ACHN (cell line): ENCODE measurements at places on chromosomes 12 and 14.
A peak's percentile ranks its signal among the peaks of the same experiment; 100 is the strongest.

DNA sequence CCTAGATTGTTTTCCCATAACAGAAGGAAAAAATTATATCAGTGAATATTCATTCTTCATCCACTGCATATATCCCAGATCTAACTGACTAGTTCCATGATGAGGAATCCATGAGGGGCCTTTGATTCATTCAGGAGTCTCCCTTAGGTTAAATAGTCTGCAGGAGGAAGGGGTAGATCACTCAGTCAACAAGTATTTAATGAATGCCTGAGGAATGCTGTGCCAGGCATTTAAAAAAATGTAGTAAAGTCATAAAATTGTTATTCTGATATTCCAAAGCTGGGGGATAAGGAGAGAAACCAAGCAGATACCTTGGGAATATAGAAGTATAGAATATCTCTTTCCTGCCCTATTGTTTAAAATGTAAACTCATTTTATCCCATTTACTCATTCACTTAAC, 216.2 kb upstream of the CAND1 start:
- peak; percentile 79 for DNase-seq

GRCh38 chr12:75951399-75952278, 79.9 kb downstream of the PHLDA1 start:
- DNase-seq = no peak

GRCh38 chr14:99605299-99605961, 1.4 kb upstream of the CCDC85C start:
- DNase-seq = peak; percentile 60

GRCh38 chr12:1421091-1421846, 173.1 kb downstream of the FBXL14 start:
- DNase-seq = no peak

DNA sequence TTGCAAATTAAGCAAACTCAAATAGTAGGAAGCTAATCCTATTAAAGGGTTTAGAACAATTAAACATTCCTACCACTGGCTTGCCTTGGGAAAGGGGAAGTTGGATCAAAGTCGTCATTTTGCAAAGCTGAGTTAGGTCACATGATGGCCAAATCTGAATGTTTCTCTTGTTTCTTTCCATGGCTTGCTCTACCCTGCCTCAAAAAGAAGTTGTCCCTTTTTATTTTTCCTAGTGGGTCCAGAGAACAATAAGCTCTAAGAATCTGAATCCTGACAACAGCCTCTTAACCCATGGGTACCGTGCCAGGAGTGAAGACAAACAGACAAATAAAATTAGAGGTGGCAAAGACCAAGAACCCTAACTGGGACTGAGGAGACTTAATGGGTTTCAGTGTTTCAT, 26.2 kb upstream of the NPFF start:
- DNase-seq = no peak

DNA sequence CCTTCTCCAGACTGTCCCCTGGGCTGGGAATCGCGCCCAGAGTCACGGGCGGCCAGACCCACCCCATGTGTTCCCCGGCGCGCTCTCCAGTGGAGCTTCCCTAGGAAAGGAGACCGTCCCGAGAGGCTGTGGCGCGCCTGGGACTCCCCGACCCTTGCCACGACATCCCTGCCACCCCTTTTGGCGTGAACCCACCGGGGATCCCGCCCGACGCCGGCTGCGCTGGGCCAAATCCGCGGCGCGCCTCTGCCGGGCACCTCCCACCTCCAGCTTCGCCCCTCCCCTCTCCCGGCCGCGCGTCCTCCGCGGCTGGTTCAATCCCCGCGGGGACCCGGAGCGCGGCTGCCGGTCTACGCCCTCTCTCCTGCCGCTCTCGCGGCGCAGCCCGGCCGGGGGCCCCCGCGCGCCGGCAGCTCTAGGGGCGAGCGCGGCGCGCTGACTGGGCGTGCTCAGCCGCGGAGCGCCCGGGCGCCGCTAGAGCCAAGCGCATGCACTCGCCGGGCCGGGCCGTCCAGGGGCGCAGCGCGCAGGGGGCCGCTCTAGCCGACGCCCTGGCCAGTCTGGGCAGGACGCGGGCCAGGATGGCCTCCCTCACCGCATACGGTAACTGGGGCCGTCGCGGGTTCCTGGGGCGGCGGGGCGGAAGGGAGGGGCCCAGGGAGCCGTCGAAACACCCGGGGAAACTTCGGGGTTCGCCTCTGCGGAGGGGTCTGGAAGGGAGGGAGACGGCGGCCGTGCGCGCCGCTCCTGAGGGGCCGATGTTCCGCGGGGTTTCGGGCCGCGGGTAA, 77.4 kb upstream of the ANO4 start:
- DNase-seq = peak; percentile 46

- no peak for DNase-seq
Observed at GRCh38 chr14:51129130-51129529, 34.2 kb upstream of the TRIM9 start.

DNA sequence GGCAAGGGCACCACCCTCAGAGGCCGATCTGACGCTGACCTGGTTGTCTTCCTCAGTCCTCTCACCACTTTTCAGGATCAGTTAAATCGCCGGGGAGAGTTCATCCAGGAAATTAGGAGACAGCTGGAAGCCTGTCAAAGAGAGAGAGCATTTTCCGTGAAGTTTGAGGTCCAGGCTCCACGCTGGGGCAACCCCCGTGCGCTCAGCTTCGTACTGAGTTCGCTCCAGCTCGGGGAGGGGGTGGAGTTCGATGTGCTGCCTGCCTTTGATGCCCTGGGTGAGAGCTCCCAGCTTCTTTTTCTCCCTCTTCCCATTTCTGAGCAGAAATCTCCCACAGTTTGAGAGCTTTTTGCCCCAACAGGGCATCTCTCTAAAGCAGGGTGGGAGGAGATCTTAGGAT, 1.8 kb downstream of the OAS1 start:
- DNase-seq = no peak

GRCh38 chr12:51349026-51349425, 2.5 kb upstream of the CELA1 start:
- no peak for DNase-seq

- DNase-seq = no peak
Observed at GRCh38 chr12:67286257-67286656, 17.1 kb downstream of the CAND1 start.

DNA sequence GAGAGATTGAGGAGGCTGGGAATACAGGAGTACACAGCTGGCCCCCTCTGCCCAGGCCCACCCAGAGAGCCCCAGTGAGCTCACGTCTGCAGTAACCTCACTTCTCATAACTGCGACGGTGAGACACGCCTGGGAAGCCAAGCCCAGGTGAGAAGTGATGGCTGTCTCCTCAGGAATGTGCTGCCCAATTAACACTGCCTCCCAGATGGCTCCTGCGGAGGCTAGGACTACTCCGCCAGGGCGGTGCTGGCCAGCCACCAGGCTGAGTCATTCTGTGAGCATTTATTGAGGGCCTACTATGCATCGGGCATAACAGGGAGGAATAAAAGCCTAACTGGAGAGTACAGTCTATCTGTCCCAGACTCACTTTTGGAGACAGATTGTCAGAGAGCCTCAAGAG, 9.3 kb upstream of the TMEM106C start:
- no peak for DNase-seq

DNA sequence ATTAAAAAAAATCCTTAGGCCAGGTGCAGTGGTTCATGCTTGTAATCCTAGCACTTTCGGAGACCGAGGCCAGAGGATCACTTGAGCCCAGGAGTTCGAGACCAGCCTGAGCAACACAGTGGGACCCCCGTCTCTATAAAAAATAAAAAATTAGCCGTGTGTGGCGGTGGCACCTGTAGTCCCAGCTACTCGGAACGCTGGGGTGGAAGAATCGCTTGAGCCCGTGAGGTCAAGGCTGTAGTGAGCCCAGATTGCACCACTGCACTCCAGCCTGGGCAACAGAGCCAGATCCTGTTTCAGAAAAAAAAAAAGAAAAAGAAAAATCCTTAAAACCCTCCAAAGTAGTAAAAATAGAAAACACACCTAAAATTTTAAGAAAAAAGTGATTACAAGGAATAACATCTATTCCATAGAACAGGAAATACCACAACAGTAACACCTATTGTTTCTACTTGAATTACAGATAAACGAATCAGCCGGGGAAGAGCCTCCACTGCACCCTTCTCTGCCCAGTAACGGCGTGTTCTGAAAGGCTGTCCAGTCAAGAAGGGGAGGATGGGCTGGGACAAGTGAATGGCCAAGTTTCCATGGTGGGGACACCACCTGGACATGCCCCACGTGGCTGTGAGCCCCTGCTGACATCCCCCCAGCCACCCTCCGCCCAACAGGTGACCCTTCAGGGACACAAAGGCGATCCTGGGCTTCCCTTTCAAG, 17.8 kb downstream of the POLE start:
- DNase-seq = no peak

DNA sequence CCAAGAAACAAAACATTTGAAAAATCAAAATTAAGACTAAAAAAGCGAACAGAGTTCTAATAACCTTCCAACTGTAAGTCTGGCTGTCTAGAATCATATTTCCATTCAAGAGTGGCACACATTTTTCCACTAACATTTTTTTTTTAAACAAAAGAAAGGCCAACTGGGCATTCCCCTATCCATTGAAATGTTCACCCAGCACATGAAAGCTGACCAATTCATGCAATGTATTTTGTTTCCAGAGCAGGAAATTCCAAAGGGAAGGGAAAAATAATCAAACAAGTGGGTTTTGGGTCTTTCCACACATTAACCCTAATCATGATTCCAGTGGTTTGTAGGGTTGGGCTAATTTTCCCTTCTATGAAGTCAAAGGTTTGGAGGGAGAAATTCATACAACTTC, 206.5 kb downstream of the CALM1 start:
- DNase-seq = no peak

GRCh38 chr14:59739794-59740193, 130.8 kb downstream of the RTN1 start:
- DNase-seq = no peak

DNA sequence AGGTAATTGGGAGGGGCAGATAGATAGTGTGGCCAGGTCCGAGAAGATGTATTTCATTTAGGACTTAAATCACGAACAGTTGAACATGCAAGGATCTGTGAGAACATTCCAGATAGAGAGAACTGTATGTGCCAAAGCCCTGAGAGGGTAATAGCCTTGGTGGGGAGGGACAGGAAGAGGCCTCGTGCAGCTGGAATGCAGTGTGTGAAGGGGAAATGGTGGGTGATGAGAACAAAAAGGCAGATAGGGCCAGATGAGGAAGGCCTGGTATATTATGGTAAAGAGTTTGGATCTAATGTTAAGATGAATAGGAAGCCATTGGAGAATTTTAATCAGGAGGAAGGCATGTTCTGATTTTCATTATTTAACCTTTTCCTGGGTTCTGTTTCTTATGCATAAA, 136.3 kb downstream of the TPH2 start:
- no peak for DNase-seq

- no peak for DNase-seq
Observed at GRCh38 chr14:68486033-68486732, 306.7 kb downstream of the ZFP36L1 start.

DNA sequence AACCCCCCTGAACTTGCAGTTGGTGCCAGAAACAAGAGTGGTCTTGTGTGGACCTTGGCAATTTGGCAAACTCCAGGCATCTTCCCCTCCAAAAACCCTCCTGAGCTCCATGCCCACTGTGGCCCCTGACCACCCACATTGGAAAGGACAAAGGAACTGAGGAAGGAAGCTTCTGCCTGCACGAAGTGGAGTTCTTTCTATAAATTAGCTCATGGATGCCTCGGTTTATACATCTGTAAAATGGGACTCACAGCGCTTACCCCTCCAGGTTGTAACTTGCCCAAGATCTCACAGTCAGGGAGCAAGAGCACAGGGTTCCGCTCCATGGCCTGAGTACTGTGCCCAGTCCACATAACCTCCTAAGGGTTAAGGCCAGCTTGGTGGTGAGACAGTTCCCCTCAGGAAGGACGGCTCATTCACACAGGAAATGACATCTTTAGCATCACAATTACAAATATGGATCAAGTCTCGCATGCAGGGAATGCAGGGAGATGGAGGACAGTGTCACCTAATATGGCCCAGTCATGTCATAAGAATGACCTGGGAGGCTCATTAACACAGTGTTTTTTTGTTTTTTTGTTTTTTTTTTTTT, 66.6 kb downstream of the CLMN start:
- no peak for DNase-seq

DNA sequence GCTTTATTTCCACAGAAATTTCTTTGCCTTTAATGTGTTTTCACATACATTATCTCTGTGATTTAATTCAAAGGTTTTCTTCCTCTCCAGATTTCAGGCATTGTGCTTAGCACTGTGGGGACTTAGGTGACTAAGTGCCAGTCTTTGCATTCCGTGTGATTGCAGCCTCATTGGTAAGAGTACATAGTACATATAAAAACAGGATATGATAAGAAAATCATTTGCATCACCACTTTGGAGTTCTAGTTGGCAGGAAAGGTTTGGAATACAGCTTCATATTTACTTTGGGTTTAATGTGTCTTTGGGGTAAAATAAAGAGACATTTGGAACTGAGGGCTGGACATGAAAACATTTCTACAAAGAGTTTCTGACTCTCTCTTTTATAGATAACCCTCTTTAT, 37.8 kb upstream of the C12orf75 start:
- no peak for DNase-seq

DNA sequence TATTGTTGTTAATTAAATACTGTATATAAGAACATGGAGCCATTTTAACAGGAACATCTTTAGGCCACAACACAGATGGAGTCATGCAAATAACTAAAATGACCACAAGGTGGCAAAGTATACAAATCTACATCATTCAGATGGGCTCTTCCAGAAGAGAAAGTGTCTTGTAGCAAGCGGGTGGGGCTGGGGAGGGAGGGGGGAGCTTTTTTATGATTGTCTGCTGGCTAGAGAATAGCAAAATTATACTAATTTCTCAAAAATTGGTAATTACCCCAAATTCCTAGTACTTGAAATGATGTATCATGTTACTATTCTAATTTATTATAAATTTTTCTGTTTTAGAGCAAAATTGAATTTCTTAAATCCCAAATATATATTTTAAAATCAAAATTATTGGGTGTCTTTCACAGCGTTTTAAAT, 378.7 kb downstream of the PRKD1 start:
- peak; percentile 63 for DNase-seq

DNA sequence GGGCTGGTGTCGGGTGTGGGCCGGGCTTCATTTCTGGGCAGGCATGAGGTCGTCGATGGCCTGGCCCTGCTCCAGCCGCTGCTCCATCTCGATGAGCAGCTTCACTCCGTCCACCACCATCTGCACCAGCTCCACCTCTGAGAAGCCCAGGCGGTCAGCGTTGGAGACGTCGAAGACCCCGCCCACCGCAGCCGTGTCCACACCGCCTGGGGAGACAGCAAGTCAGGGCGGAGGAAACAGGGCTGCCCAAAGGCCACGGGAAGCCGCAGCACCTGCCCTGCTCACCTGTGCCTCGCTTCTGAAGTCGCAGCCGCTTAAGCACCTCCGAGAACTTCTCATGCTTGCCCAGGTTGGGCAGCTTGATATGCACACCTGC, 2.8 kb downstream of the CKB start:
- no peak for DNase-seq

DNA sequence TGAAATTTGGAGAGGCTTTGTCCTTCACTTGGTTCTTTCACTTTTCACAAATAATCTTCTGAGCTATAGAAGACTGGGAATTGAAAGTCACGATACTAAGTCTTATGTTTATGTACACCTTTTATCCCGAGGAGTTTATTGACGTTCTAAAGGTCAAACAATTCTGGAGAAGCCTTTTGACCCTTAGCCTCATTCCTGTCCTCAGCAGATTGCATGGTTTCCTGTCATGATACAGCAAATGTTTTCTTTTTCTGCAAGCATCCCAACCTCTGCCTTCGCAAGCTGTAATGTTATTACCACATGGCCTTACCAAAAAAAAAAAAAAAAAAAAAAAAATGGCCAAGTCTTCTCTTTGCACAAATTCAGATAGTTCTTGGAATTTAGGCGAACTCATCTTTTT, 411.7 kb upstream of the FLRT2 start:
- DNase-seq = no peak
